Mesothelial cell of epicardium (in vitro differentiated cells): ENCODE measurements at places on chromosomes 1 and 21. TPM values are rescaled to one million over a fixed set of nuclear protein-coding genes. Genes with fewer than 3 reads are reported as not detected.

Gene LRRC38
- total RNA-seq: not detected in 3 replicates

Gene PEAR1
- total RNA-seq: 13.8 to 16.1 TPM (median 15.7 TPM) in 3 replicates

Gene SMIM12
- 24.3 to 27.4 TPM (median 24.6 TPM) in 3 replicates for total RNA-seq

Gene MX1
- 32.2 to 42.4 TPM (median 32.9 TPM) in 3 replicates for total RNA-seq

Gene REN
- total RNA-seq: 0.29 to 0.41 TPM in 2 of 3 replicates, not detected in the other

Gene RHOU
- 39.8 to 40.6 TPM (median 40.6 TPM) in 3 replicates for total RNA-seq

Gene WNT3A
- total RNA-seq: 0.09 to 0.16 TPM in 2 of 3 replicates, not detected in the other
